ENCODE measurements at places on chromosomes 7 and 10.

GRCh38 chr7:133364959-133365690 is 112.2 kb downstream of the EXOC4 start:
- DNase-seq: no peak

DNA sequence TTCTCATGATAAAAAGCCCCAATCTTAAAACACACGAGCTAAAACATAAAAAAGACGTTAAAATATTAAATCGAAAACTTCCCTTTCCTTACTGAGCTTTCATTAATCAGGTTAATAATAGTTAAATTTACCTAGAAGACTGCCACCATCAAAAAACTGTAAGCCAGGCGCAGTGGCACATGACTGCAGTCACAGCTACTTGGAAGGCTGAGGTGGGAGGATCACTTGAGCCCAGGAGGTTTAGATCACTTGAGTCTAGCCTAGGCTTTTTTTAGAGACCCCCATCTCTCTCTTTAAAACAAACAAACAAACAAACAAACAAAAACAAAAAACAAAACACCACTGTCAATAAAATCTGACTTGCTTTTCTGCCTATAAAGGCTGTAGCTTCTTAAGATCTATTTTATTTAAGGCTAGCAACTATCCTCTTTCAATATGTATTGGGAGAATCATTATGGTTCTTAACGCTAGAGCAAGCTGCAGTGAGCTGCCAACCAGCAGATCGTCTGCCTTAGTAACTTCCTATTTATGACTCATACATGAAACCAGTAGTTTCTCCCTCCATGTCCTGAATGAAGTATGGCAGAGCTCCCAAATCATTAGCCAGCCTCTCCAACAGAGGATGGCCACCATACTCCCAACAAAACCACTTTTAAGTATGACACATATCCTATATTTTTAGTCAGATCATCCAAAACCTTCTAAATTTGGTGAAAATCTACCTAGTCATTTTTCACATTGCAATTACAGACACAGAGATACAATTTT is 163.7 kb downstream of the SRPK2 start:
- no peak for DNase-seq

DNA sequence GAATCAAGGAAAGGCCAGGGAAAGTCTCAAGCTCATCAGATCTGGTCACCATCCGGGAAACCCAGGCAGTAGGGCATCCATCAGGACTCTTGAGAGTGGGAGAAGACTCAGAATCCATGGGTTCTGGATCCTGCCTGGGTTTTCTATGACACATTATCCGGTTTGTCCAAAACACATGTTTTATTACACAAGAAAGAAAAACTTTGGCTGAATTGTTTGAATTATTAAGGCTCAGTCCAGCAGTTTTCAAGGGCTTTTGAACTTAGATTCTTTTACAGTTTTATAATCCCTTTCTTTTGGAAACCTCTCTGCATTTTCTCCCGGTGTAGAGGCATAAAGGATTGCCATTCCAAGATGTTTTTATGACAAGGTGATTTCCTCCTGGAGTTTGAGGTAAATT is 528.5 kb upstream of the MGMT start:
- DNase-seq: no peak

DNA sequence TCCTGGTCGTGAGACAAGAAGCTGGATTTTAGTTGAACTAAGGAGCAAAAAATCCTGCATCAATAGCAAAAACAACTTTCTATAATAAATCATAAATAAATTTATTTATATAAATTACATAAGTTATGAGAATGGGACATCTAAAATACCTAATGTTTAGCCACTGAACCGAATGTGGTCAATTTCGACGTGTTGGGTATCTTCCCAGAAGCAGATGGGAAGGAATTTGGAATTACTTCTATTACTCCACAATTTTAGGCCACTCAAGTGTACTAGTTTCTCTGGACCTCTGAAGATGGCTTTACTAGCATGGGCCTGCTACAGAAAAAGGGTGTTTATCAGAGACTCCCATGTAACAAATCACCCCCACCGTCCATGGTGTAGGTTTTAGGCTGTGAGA is 172.0 kb downstream of the PRPF18 start:
- DNase-seq: no peak

All from HAP-1 (cell line).